Fibroblast of the aortic adventitia (primary cell): ENCODE measurements at places on chromosomes 1 and 21. TPM values are rescaled to one million over a fixed set of nuclear protein-coding genes. Genes with fewer than 3 reads are reported as not detected.
A peak's percentile ranks its signal among the peaks of the same experiment; 100 is the strongest.

The SERPINC1 gene
- not detected in 2 replicates for total RNA-seq

DNA sequence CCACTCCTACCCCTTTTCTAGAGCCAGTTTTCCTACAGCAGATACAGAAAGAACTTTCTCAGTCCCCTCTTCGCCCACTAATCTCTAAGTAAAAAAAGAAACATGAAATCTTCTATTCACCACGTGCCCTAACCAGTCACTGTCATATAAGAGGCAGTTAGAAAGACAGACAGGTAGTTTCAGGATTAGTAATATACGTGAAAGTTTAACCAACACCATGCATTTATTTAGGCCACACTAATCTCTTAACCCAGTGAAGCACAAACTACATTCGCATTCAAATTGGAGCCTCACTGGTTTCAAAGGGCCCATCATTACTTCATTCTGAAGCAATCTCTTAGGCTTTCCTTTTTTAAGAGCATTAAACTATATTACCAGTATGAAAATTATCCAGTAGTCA lies 10.1 kb downstream of the GPATCH2 start:
- no peak for DNase-seq

DNA sequence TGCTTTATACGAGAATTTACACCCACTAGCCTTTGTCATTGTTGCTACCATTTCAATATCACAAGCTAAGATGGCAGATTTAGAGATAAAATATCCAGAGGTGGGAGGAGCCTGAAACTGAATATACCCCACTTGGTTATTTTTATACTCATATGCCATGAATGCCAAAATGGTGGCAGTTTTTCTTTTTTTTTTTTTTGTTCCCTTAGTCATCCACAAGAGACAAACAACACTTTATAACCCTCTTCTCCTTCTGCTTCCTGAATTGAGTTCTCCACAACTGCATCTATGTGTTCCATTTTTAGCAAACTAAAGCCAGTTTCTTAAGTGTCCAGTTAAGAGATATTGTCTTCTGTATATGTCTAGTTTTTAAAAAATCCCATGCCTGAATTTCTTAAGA lies 558.4 kb downstream of the LMO4 start:
- DNase-seq, result no peak

- DNase-seq, result no peak
Measured at GRCh38 chr1:90713741-90714509, 3.2 kb downstream of the BARHL2 start.

The TNFSF4 gene
- 0.49 and 2.0 TPM in 2 replicates for total RNA-seq

- DNase-seq, result no peak
Measured at GRCh38 chr1:203270448-203270847, 34.9 kb upstream of the BTG2 start.

The FH gene
- total RNA-seq, result 47.1 and 99.7 TPM in 2 replicates

- no peak for DNase-seq
Measured at GRCh38 chr1:68320349-68320748, 88.0 kb upstream of the WLS start.

DNA sequence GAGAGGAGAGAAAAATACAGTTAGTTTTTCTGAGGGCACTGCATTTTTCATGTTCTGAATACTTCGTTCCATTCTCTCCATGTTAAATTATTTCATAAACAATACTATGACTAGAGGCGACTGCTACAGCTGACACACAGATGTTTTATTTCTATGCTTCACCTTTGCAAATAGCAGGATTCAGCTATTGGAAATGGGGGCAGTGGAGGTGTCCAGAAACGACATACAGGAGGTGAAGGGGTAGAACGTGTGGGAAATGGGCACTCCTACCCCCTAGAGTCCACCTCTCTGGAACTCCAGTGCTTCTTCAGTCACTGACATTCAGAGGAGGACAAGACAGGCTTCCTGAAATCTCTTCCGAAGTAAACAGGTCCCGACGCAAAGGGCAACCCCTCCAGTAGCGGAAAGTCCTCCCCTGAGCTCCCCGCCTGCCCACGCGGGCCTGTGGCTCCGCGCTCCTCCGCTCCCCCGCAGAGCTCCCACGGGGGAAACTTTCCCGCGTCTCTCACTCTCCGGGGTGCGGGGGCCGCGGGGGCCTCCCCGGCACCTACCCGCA lies 480 bp downstream of the DPYD start:
- DNase-seq, result peak; percentile 38

DNA sequence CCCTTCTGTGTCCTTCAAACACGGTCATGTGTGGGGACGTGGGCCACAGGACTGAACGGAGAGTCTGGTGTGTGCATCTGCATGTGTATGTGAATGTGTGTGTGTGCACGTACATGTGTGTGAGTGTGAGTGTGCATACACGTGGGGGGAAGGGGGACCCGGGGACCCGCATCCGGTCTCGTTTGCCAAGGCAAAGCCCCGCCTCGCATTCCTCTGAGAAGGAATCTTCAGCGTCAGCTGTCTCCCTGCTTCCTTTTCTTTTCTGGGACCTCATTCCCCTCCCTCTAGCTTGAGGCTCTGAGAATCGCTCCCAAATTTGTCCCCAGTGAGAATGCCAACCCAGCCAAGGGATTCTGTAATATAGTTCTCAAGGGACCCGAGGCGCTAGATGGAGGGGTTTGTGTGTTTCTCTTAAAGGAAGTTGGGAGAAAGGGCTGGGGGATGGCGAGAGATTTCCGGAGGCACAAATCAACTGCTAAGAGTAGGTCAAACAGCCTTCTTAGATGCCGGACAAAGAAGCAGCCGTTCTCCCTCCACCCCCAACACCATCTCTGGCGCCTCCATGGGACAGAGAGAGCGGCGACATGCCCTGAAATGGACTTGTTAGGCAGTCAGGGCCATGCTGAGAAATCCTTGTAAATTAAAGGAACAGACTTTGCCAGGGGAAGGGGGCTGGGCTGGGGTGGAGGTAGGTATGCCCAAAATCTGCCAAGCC lies 6.6 kb downstream of the IFFO2 start:
- DNase-seq, result peak; percentile 37

The NTMT2 gene
- not detected in 2 replicates for total RNA-seq

DNA sequence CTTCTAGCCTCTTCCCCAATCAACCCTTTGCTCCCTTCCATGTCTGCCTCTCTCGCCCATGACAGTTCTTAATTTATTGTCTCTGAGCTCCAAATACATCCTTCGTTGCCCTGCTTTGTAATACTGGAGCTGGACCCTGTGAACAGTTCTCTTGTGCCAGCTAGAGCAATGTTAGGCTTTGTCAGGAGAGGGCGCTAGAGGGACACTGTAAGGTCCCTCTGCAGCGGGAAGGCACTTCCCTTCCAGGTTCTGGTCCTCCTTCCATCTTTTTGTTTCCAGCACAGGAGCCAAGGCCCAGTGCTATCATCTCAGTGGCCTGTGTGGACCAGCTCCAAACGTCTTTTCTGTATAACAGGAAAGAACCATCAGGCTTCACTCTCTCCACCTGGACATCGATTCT lies 95.9 kb downstream of the PTPRU start:
- peak; percentile 48 for DNase-seq

The WNT9A gene
- 0.41 and 0.99 TPM in 2 replicates for total RNA-seq

- DNase-seq, result no peak
Measured at GRCh38 chr1:226220473-226221189, 2.8 kb upstream of the MIXL1 start.

The BEST4 gene
- total RNA-seq, result 0.09 TPM in 1 of 2 replicates, not detected in the other

The RGS13 gene
- not detected in 2 replicates for total RNA-seq

- no peak for DNase-seq
Measured at GRCh38 chr1:13869172-13869797, 169.3 kb downstream of the PRDM2 start.

The ARHGEF10L gene
- 13.6 and 23.9 TPM in 2 replicates for total RNA-seq

- DNase-seq, result no peak
Measured at GRCh38 chr21:22981819-22982218, 1983.6 kb downstream of the NCAM2 start.

- no peak for DNase-seq
Measured at GRCh38 chr1:176884286-176884685, 280.2 kb downstream of the ASTN1 start.

The AKR7A2 gene
- 38.1 and 68.4 TPM in 2 replicates for total RNA-seq

The EVA1B gene
- 167 and 366 TPM in 2 replicates for total RNA-seq

DNA sequence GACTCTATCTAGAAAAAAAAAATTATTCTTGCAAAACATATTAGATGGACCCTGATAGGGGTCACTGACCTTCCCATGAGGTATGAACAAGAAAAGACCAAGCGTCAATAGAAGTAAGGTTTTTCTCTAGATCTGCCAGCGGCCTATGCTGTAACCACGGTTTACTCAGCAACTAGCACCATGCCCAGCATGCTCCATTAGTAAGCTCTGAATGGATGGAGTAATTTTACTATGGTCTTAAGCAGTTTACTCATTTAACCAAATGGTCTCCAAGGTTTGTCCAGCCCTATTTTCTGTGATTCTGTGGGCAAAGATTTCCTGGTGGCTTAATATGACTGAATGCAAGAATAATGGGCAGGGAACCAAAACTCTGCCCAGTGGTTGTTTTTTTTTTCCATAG lies 113.9 kb downstream of the ADSS2 start:
- DNase-seq, result no peak

GRCh38 chr1:162904579-162904978 lies 43.6 kb upstream of the CCDC190 start:
- no peak for DNase-seq

DNA sequence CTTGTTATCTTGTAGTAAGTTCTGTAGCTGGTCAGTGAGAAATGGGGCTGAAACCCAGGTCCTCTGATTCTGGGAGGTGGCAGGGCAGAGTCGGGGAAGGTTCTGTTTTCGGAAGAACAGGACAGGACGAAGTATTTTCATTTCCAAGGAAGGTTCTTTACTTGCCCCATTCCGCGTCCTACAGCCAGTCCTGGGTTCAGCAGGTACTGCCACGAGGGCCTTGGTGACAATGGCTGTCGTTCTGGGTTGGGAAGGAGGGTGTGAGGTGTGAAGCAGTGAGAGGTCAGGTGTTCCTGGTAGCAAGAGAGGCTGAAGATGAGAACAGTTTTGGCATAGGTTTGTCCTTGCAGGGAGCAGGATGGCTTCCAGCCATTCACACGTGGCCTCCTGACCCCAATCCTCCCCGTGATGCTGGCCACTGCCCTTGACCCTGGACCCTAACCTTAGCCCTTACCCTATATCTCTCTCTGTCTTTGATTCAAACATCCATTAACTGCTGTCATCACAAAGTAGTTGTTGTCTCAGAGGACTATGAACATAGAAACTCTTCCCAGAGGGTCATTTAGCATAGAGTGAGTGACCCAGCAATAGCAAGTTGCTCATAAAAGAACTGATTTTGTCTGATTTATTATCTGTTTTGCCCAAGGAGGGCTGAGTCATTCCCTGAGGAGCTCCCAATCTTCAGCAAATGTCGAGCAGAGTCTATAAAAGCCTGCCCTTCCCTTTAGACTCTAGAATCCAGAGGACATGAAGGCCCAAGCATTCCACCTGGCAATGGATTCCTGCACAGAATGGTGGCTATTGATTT lies 25.0 kb downstream of the VASH2 start:
- no peak for DNase-seq

The CGN gene
- total RNA-seq, result 0.09 and 1.1 TPM in 2 replicates

- DNase-seq, result no peak
Measured at GRCh38 chr1:246169019-246169418, 338.1 kb downstream of the SMYD3 start.

DNA sequence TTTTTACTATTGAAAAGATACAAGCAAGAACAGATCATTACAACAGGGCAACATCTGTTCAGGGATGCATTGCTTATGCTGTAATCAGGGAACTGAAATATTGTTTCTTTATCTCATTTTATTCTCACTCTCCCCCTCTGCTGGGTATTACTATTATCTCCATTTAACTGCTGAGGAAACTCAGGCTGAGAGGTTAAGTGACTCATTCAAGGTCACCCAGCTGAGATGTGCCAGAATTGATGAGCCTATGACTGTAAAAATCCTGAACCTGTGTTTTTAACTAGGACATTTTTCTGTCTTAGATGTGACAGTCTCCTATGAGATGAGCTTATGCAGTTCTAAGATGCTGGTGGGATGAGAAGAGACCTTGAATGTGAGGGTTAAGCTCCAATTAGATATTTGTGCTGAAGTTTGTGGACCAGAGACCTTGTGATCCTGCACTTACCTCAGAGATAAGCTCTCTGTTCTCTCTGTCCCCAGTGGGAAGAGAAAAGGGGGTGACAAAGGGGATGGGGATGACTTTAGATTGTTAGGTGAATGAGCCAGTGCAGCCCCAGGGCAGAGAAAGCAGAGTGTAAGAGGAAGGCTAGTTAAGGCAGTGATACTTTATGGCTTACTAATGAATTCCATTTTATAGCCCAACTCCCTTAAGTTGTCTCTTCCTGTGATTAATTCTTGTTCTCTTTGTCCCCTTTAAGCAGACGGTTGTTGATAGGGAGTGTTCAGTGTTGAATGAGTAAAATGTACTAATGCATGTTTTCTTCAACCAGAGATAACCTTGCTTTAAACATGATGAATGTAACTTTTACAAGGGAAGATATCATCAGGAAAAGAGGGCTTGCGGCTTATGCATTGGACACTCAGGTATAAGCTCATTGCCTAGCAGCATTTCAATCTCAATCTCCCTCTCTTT lies 111.4 kb downstream of the HLX start:
- DNase-seq, result peak; percentile 68

- no peak for DNase-seq
Measured at GRCh38 chr1:62693123-62693522, 4.9 kb upstream of the DOCK7 start.

- DNase-seq, result peak; percentile 84
Measured at GRCh38 chr21:46056450-46056903, 41.4 kb upstream of the COL6A2 start.

- no peak for DNase-seq
Measured at GRCh38 chr1:63969441-63969901, 195.7 kb downstream of the ROR1 start.

The SH3D21 gene
- 5.2 and 9.3 TPM in 2 replicates for total RNA-seq

The COL16A1 gene
- total RNA-seq, result 101 and 133 TPM in 2 replicates

GRCh38 chr1:207248544-207249198 lies 72.8 kb upstream of the CD55 start:
- DNase-seq, result no peak

- DNase-seq, result no peak
Measured at GRCh38 chr1:145878724-145879123, 6.9 kb downstream of the ANKRD35 start.

- peak; percentile 8 for DNase-seq
Measured at GRCh38 chr1:76302711-76303339, 228.3 kb downstream of the ST6GALNAC3 start.

GRCh38 chr1:60222360-60223115 lies 149.0 kb upstream of the C1orf87 start:
- no peak for DNase-seq

The CFAP74 gene
- not detected in 2 replicates for total RNA-seq

DNA sequence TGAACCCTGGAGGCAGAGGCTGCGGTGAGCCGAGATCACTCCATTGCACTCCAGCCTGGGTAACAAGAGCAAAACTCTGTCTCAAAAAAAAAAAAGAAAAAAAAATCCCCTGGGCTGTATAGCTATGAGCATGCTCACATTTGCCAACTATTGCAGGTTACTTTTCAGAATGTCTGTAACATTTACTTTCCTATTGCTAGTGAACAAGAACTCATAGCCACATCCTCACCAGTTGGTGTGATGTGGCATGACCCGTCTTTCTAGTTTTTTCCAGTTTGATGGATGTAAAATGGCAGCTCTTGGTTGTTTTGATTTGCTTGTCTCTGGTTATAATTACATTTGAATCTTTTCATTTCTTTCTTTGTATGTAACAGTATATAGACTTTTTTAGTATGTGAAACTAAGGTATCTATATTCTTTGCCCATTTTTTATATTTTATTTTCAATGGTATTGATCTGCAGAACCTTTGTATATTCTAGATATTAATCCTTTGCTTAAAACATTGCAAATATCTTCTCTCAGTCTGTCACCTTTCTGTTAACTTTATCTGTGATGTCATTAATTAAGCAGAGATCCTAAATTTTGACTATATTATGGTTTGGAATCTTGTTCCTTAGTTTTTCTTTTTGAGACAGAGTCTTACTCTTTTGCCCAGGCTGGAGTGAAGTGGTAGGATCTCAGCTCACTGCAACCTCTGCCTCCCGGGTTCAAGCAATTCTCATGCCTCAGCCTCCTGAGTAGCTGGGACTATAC lies 11.6 kb downstream of the MED18 start:
- no peak for DNase-seq

The HMGCL gene
- total RNA-seq, result 28.4 and 38.1 TPM in 2 replicates

The ERG gene
- 6.9 and 9.9 TPM in 2 replicates for total RNA-seq
